ENCODE measurements at places on chromosomes 6 and 20. TPM values are rescaled to one million over a fixed set of nuclear protein-coding genes. Genes with fewer than 3 reads are reported as not detected.

- no peak for DNase-seq
Measured at GRCh38 chr6:166419286-166419685, 36.5 kb upstream of the MPC1 start.

DNA sequence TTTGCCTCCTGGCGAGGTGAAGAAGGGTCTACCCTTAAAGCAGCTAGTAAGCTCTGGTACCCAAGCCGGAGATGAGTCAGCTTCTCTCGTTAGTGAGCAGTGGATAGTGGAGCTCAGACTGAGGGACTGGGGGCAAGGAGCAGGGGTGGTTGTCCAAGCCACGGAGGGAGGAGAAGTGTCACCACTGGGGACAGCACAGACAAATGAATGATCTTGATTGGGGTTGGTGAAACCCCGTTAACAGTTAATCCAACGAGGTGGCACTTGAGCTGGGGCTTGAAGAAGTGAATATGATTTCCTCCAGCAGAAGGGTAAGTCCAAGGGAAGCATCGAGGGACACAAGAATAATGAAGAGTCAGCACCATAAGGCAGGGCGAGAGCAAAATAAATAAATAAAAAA is 43.0 kb downstream of the JARID2 start:
- DNase-seq = no peak

- no peak for DNase-seq
Measured at GRCh38 chr6:73180763-73181619, 44.3 kb downstream of the KHDC1L start.

SF3B5 gene
- total RNA-seq = 74.4 TPM

DNA sequence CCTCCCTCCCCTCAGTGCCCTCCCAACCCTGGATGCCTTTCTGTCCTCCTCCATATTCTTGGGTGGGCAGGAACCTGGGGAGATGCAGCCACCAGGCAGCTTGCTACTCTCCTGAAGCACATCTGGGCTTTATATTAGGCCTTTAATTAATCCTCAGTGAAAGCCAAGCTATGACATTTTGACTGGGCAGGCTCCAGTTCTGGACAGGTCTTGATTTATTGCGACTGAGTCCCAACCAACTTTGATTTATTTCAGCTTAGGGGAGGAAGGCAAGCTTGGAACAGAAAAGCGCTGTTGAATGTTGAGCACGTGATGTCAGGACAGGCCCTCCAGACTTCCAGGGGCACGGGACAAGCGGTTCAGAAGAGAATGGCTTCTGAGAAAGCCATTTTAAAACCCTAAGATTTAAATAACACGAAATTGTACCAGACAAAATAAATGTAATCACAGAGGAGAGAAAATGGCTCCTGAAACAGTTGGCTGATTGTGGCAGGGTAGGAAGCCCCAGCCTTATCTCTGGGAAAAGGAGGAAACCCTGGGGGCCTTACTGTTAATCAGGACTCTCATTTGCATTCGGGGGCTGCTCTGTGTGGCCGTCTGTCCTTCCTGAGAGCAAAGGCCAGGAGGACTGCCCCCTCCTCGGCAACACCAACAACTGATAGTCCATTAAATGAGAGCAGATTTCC is 294.2 kb downstream of the FOXC1 start:
- no peak for DNase-seq

DNA sequence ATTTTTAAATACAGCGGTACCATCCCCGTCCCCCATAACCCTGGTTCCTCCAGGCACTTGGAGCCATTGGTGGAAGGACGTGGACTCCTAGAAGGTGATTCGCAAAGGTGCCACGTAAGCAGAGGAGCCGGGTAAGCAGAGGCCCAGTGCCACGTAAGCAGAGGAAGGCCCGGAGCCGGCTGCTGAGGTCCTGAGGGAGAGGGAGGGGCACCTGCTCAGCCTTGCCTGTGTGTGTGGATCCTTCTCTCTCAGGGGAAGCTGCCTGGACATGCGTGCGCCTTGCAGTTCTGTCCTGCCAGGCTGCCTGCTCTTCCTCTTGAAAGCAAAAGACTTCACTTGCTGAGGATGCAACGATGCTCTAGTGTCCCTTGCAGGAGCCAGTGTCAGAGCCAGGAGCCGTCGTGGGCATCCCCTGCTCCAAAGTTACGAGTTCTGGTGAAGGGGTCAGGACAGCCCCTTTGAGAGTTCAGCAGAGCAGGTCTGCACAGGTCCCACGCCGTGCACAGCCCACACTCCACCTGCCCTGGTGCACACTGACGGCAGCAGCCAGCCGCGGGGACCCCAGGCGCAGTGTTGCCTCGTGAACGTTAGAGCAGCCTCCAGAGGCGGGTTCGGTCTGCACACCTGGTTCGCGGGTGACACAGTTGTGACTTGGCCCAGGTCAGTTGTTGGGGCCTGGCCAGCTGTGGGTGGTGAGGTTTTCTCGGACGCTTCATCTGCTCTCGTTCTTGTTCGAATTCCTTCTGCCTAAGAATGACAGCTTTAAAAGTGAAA is 1.9 kb upstream of the NKAIN4 start:
- no peak for DNase-seq

DNA sequence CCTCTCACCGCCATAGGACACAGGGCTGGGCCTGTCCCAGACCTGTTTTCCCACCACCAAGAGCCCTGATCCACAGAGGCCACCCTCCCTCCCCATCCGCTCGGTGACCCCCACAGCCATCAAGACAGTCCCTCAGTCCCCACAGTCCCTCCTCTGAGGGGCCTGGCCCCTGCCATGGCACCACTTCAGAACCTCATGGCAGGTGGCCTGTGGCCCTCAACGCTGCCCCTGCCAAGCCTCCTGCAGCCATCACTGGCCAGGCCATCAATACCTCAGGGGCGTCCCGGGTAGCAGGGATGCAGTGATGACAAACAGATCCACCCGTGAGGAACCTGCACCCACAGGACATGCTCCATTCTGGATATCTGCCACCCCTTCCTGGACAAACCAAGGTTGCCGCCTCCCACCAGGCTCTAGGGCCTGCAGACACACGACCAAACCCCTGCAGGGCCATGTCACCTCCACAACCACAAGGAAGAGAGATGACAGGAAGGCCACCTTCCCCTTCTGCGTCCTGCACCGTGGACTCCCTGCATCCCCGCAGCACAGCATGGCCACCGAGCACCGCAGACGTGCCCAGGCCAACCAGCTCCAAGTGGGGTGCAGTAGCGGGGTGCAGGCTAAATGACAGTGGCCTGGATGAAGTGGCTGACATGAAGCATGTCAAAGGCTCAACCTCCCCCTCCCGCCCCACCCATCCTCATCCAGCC is 14.0 kb downstream of the TAF4 start:
- DNase-seq = peak; percentile 32

CCM2L gene
- 11.7 TPM for total RNA-seq

DNA sequence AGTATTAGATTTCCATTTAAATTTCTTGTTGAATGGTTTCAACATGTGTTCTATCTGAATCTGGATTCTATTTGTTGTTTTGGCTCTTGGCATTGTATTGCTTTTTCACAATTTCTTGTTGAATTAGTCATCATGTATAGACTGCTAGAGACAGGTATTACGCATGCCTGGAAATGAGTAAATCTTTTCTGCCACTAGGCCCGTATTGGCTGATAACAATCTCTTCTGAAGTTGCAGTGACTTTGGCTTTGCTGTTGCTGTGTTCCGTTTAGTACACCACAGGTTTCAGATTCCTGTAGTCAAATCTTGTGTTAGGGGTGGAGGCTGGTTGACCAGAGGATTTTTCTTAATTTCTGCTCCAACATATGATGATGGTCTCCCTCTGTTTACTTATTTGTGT is 1339.4 kb downstream of the GRIK2 start:
- no peak for DNase-seq

DNA sequence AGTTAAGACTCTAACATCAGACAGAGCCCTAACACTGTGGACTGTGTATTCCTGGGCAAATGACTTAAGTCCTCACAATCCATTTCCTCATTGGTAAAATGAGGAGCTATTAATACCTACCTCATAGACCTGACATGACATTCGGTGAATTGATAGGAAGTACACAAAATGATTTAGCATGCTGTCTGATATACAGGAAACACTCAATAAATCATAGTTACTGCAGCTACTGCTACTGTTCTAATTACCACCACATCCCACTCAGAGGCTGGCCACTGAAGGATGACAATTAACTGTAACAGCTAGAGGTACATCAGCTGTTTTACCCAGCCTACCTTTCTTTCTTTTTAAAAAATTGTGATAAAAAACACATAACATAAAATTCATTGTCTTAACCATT is 87.7 kb downstream of the PLCG1 start:
- no peak for DNase-seq

DNA sequence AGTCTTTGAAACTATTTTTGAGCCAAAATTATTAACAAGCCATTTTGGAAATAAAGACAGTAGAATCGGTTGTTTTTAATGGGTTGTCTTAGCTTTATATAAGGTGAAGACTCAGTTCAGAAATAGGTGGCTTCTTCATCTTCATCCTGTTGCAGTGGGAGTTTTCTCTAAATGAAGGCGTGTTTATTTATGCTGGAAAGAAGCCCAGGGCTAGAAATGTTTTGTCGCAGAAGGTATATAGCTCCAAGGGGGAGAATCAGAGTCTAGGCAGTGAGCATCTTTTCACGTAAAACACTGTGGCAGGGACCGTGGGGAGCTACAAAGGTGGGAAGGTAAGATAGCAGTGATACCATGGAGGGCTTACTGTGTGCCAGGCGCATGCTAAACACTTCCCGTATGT is 34.3 kb downstream of the FARS2 start:
- no peak for DNase-seq

GSTA3 gene
- total RNA-seq = not detected

DNA sequence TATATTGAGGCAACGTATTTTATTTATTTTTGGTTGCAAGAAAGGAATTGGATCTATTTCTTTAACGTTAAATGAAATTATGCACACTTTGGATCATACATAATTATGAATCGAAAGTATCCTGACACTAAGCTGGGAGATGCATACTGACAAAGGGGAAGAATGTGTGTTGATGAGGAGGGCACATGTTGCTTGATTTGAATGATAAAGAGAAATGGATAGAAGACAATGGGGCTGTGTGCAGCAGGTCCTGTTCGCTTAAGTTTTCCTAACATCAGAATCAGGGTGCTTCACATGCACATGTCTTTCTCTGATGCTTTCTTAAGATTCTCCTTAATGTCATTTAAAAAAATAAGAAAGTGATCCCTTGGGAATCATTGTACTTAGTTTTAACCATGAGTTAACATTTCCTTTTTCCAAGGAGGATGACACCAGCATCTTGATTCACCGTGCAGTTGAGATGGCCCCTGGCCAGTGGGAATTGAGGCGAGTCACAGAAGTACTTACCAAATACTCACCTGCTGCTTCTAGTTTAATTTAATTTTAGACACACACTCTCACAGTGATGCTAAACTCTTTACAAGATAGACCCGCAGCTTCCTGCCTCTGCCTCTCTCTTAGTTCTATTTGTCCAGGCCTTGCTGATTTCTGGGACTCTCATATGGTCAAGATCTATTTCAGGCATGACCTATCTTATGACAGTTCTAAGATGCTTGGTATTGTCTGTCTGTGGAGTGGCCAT is 116.5 kb downstream of the CLIC5 start:
- no peak for DNase-seq

- DNase-seq = no peak
Measured at GRCh38 chr6:424741-425417, 33.3 kb downstream of the IRF4 start.

UQCC2 gene
- 32.7 TPM for total RNA-seq

ZNF311 gene
- 2.1 TPM for total RNA-seq

DNA sequence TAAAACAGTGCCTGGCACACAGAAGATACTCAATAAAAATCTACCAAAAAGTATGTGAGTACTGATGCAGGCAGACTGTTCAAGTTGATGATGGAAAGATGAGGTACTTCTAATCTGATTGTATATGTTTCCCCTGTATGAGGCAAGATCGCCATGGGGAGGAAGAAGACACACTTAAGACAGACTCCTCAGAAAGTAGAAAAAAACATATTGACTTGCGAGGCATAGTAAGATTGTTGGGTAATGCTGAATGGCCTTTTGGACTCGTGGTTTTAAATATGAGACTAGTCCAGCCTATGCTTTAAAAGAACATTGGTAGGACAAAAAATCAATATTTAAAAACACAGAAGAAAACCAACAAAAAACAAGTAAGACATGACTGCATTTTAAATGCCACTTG is 72.6 kb downstream of the SHPRH start:
- no peak for DNase-seq

OPRM1 gene
- total RNA-seq = not detected

DNA sequence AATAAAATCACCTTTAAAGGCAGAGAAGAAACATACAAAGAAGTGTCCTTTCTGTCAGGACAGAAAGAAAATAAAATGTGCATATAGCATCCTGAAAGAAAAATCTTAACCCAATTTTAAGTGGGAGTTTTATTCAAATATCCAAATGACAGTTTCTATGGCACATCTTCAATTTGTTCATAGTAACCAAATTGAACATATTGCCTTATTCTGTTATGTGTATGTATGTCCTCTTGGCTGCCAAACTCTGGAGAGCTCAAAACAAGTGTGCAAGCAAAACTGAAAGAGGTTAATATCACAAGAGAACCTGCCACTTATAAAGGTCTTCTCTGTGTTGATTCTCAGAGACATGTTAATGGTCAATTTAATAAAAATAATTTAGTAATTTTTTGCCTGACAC is 334.7 kb downstream of the BCKDHB start:
- no peak for DNase-seq

DNA sequence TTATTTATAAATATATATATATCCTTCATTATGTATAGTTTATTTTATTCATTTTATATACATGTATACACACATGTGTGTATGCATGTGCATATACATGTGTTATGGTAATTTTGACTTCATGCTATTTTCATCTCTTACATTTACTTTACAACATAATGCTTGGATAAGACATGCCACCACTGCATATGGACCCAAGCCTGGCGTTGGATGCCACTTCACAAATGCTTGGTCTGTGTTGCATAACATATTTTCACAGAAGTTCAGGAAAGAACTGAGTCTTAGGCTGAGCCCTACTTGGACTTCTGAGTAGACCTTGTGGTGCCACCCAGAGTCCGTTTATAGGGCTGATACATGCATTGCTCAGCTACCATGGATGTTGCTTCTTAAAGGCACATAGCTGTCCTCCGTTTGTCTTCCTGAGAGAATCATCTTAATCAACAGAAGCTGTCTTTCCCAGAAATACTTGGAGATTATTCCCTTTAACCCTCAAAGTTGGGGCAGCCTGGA is 337.8 kb downstream of the BTBD3 start:
- DNase-seq = no peak

DNA sequence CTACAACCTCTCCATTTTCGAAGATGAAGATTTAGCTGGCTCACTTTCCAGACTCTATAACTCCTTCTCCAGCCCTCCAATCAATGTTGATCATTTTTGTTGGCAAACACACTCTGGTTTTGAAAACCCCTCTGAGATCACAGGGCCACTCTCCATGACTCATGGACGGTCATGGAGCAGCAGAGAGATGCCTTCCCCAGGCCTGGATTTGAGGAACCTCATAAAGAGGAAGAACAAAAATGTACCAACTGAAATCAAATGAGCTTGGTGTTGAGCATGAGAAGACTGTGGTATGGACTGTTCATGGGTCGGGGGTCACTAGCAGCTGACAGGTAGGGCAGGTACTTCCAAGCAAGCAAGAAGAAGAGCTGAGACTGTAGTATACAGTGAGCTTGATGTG is 112.8 kb upstream of the INSM1 start:
- DNase-seq = no peak
